ENCODE measurements at places on chromosomes 1 and 21.

- DNase-seq, result no peak
These were observed 72.2 kb upstream of the HMCN1 start for GRCh38 chr1:185661971-185662370.

DNA sequence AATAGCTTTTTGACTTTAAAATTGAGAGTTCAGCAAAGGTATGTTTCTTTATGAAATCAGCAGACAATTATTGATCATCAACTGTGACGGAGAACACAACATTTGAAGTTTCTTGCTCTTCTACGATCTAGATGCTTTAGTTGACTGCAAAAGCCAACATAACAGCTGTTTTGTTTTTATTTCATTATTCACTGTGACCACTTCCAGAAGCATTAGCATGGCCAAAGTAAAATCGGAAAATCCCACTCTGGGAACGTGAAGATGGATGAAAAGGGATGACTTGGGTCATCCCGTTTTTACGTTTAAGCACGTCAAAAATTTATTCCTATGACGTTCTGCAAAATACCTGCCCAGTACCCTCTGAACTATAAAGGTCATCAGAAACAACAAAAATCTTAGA lies 833.0 kb upstream of the ADAMTS5 start:
- DNase-seq, result no peak

DNA sequence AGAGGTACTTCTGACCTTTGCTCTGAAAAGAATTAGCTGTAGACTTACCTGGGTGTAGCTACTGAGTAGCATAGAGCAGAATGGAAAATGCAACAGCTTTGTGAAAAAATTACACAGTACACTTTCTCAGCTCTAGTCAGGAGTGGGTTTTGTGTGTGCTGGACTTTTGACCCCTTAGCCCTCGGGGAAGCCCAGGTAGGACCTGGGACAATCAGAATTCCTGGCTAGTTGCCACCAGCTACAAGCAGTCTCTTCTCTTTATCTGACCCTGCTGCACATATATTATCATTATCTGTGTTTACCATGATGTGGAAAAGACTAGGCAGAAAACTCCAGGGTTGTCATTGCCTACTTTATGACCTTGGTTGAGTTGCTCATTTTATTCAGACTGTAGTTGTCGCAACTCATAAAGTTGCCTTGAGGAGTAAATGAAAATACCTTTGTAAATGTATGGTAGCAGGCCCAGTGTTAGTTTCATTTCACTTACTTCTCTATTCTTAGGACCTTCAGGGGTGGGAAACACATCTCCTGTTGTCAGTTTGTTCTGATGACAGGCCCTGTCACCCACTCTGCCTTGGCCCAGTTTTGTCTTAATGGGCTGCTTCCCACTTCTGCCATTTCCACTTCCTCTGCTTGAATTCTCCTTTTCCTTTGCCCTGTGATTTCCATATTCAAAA lies 5.4 kb downstream of the NEK7 start:
- DNase-seq, result peak; percentile 40

DNA sequence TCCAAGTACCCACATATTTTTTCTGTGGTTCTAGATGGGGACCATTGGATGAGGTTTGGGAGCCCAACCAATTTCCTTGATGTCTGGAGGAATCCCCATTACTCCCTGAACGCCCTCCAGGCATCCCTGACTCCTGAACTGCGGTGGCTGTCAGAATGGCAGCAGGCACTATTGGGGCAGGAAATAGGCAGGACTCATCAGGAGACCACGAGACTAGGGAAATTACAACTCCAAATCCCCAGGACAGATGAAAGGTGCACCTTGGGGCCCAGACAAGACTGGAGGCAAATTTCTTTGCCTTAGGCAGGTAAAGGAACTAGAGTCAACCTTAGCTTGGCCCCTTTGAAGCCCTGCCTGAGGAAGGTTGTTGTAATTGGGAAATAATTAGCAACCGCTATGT lies 1.1 kb downstream of the CGN start:
- peak; percentile 19 for DNase-seq

- no peak for DNase-seq
These were observed 118.1 kb downstream of the RUNX1 start for GRCh38 chr21:34930971-34931370.

GRCh38 chr1:71521655-71522264 lies 440.9 kb upstream of the ZRANB2 start:
- DNase-seq, result no peak

- DNase-seq, result no peak
These were observed 23.9 kb downstream of the BTF3L4 start for GRCh38 chr1:52080014-52080415.

All from natural killer cell (primary cell).